Stromal cell of bone marrow (primary cell): ENCODE measurements at places on chromosomes 3 and 15.

DNA sequence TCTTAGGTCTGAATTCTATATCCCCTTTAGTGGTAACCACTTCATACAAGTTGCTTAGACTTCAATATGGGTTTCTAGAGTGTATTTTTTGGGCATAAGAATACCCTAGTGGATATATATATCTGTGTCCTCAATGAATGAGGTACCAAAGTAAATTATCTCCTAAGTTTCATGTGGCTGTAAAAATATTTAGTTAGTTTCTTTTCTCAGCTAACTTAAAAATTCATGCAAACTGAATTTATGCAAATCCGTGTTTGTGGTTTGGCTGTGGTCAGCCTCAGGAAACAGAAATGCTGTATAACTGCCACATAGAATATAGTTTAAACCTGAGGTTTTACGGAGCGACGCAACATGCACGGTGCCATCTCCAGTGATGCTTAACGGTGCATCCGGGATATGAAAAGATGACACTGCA lies 80.3 kb downstream of the PEX5L start:
- no peak for DNase-seq

- DNase-seq: peak; percentile 32
Observed at GRCh38 chr3:101279162-101279561, 41.2 kb downstream of the IMPG2 start.

DNA sequence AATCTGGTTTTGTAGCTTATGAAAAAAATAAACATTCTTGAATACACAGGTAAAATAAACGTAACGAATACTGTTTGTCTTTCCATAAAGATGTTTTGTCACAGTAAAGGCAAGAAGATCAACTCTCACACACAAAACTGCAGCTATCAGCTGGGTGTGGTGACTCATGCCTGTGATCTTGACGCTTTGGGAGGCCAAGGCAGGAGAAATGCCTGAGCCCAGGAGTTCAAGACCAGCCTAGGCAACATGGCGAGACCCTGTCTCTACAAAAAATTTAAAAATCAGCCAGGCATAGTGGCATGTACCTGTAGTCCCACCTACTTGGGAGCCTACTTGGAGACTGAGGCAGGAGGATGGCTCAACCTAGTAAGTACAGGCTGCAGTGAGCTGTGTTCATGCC lies 39.6 kb downstream of the CBLB start:
- DNase-seq: no peak

DNA sequence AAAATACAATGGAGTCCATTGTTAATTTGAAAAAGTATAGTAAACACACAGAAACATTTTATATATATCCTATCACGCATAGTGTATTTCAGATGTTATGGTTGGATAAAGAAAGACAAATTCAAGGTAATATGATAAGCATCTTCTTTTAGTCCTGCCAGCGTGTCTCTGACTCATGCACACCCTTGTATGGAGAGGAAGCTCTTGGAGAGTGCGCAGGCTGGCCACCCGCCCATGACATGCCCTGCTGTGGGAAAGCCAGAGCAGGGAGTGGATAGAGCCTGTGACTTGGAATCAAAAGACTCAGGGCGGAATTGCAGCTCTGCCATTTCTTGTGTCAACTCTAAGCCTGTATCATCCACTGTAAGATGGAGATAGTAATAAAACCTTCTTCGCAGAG lies 23.0 kb upstream of the COPG1 start:
- peak; percentile 82 for DNase-seq

DNA sequence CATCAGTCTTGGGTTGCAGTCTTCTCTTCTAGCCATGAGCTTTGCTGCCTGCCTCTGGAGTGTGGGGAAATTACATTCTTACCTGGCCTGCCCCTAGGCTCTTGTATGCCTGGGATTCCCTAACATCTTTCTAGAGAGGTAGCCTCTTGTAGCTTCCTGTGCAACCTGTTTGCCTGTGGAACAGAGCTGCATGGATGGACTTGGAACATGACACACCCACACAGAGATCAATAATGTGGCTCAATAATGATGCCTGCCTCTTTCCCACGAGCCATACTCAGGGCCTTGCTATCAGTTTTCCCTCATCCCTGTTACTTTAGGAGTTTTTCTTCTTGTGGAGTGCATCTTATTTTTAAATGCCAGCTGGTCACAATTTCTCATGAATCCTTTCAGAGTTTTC lies 11.4 kb downstream of the CHCHD6 start:
- no peak for DNase-seq

DNA sequence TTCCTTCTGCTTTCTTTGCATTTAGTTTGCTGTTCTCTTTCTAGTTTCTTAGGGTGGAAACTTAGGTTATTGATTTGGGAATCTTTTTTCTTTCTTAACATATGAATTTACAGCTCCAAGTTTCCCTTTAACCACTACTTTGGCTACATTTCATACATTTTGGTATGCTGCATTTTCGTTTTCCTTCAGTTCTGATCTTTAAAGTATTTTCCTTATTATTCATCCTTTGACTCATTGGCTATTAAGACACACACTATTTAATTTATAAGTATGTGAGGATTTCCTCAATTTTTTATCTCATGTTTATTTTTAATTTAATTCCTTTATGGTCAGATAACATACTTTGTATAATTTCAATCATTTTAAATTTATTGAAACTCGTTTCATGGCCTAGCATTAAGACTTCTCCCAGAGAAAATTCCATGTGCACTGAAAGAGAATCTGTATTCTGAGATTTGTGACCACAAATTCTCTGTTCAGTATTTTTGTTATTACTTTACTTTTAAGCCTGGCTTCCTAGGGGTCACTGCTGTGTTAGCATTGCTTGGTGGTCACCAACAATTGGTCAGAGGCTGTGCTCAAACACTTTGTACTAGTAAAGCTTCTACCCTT lies 87.7 kb downstream of the CFAP20DC start:
- no peak for DNase-seq

DNA sequence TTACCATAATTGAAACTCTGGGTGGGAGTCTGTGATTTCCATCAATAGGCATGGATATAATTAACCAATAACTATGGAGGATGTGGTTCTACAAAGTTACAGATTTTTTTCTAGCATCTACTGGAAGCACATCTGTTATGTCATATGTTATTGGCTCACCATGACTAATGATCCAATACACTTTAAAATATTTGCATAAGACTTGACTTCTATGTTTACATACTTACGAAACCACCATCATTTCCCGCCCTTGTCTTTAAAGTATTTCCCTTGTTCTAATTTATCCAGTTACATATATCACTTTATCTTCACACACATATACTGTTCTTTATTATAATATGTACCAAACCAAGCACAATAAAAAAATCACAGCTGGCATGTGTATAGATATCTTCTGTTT lies 380.3 kb upstream of the CBLB start:
- no peak for DNase-seq

DNA sequence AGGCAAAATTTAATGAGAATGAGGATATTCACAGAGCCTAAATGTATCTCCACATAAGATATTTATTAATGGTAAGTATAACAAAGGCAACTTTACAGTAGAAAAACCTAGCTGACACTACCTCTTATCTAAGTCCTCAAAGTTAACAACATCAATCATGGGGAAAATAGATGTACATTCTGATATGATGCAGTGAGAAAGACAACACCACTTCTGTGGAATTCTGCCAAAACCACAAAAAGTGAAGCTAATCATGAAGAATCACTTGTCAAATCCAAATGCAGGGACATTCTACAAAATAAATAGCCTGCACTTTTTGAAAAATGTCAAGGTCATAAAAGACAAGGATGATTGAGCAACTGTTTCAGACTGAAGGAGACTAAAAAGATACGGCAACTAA lies 27.5 kb upstream of the EOMES start:
- no peak for DNase-seq

- no peak for DNase-seq
Observed at GRCh38 chr15:62997441-62997840, 45.1 kb upstream of the TPM1 start.

DNA sequence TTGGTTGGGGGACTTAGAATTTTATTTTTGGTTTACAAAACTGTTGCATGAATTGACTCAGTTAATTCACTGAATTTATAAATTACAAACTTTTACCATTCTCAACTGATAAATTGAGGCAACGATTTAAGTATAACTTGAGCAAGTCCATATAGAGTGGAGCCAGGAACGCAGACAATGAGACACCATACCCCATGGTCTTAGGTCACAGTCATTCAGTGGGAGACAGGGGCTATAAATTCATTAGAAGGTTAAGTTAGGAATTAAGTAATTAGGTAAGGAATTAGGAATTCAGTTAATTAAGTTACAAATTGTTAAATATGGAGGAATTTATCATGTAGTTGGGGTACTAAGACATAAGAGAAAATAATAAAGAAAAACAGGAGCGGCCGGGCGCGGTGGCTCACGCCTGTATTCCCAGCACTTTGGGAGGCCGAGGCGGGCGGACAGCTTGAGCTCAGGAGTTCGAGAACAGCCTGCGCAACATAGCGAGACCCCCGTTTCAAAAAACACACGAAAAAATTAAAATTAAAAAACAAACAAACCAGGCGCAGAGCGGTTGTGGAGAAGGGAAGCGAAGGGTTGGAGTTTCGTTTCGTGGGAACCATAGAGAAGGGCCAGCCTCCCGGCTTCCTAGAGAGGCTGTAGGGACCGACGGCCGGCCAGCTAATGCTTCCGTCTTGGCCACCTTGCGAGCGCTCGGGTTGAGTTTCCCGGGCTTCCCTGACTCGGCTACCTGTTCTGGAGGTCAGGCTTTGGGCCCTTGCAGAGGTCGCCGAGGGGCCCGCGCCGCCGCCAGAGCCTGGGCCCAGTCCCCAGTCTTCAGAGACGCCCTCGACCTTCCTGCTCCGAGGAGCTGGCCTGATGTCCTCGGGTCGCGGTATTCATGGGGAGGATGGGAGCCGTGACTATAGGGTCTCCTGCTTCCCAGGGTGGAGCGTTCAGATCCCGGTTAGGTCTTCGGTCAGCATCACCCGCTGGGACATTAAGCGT lies at the start of gene ZNF619:
Gene ZNF619, plus strand, starts transcription at position 645 of the 993 bp plus-strand sequence. CDS start 858 bp downstream, outside the sequence.
- DNase-seq: peak; percentile 61

DNA sequence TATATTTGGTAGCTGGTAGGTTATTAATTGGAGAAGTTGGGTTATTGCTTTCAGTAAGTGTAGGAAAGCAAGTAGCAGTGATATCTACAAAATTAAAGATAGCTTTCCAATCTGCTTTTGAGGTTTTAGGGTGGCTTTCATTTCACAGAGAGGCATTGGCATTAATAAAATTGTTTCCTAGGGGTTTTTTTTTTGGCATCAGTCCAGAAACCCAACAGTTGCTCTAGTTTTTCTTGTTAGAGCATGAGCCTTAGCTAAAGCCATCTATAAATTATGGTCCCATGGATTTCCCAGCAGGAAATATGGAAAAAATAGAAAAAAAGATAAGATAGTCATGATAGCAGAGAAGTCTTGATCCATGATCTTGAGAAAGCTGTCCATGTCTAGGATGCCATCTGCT lies 3.0 kb upstream of the B4GALT4 start:
- no peak for DNase-seq

- peak; percentile 57 for DNase-seq
Observed at GRCh38 chr3:43855674-43856299, 165.0 kb downstream of the ABHD5 start.

- DNase-seq: no peak
Observed at GRCh38 chr15:76932135-76932966, 802 bp downstream of the RCN2 start.

GRCh38 chr3:69999140-70000027 lies at the start of gene SAMMSON:
TSS of gene SAMMSON (plus strand) at chr3:69999733.
- no peak for DNase-seq

- no peak for DNase-seq
Observed at GRCh38 chr3:69542089-69542804, 156.4 kb upstream of the FRMD4B start.

GRCh38 chr3:4828279-4829030 lies 150.8 kb upstream of the BHLHE40 start:
- peak; percentile 64 for DNase-seq

DNA sequence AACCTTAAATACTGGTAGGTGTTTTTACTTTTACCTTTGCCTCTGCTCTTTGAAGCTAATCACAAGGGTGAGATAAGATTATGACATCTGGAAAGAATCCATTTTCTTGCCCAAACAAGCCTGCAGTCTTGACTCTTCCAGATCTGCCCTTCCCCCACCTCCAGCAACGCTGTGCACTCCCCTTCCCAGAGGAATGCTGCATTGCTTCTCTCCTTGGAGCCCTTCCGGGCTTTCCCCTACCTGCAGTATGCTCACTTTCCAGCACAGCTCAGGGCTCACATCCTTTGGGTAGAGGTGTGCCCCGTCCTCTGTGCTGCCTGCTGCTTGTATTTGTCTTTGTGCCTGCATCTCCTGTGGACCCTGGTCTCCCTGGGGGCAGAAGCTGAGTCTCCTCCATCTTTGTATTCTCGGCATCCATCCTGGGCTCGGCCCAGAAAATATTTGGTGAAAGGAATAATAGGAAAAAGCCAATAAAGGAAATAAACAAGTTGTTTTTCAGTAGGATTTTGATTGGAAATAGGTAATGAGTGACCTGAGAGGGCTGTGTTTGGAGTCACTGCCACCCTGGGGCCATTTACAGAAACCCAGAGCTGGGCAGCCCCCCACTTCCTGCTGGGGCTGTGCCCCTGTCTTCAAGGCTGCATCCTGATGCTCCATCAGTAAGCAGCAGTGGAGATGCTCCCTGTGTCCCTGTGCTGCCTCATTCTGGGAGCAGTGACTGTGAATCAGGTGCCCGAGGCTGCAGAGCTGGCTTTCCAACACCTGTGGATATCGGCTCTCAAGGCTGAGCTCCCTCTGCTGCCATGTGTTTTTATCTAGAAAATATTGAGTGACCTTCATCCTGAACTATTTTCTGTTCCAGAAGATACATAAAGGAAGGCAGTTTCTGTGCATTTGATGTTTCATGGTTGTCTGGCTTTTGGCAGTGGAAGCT lies 117.5 kb downstream of the EEFSEC start:
- DNase-seq: no peak

- DNase-seq: peak; percentile 40
Observed at GRCh38 chr3:152071924-152072323, 196.8 kb upstream of the MBNL1 start.

- no peak for DNase-seq
Observed at GRCh38 chr15:35907511-35907910, 361.5 kb upstream of the DPH6 start.

GRCh38 chr15:48814286-48814685 lies 3.4 kb upstream of the CEP152 start:
- no peak for DNase-seq

GRCh38 chr15:72195101-72195511 lies 2.5 kb downstream of the GRAMD2A start:
- no peak for DNase-seq

GRCh38 chr3:4577721-4578120 lies 84.6 kb downstream of the ITPR1 start:
- no peak for DNase-seq
